Uterus (tissue), 4 donors: ENCODE measurements at places on chromosomes 5 and 9. TPM values are rescaled to one million over a fixed set of nuclear protein-coding genes. Genes with fewer than 3 reads are reported as not detected.

DNA sequence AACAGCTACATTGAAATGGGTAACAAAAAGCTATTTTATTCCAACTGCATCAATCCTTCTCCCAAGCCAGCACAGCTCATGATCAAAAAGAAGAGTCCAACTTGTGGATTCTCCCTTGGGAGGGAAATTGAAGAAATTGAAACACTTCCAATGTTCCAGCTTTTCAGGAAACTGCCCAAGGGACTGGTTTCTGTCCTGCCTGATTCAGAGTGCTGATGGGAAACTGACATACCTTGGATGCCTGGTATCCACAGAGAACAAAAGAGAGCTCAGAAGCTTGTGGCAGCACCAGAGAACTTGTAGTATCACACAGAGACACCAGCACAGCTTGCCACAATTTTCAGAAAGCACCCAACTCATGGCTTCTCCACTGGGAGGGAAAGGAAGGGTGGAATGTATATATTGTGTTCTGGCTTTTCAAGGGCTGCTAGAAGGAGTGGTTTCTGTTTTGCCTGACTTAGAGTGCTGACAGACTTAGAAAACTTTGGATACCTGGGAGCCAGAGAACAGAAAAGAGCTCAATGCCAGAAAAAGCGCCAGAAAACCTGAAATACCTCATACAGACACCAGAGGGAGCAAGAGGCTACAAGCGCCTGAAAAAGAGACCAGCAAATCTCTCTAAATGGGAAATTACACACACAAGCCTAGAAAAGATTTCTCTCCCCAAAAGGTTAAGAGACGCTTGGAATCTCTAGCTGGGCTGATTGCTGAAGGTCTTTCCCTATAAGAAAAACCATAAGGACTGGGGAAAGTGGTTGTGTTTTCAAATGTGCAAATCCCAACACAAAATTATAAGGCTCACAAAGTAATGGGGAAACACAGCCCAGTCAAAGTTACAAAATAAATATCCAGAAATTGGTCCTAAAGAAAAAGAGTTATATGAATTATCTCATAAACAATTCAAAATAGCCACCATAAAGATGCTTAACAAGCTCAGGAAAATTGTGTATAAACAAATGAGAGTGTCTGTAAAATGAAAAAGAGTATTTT, 178.8 kb downstream of the SPOCK1 start:
- DNase-seq, result peak; percentile 19

DNA sequence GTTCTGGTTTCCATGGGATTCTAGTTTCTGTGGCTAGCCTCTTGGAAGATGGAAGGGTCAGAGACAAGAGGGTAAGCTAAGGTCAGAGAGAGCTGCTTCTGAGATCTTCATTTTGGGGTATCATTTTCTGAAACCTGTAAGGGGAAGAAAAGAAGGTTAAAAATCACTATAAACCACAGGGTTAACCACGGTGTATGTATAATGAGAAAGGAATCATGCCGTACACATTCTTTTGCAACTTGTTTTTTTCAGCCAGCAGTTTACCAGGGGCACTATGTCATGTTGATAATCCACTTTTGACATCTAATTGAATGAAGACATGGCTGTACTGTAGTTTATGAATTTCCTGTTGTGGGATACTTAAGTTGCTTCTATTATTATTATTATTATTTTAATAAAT, 164.4 kb downstream of the FOCAD start:
- no peak for DNase-seq

- DNase-seq, result no peak
Observed at GRCh38 chr5:90930756-90931431, 372.3 kb downstream of the ADGRV1 start.

- DNase-seq, result no peak
Observed at GRCh38 chr5:80225934-80226326, 29.9 kb downstream of the SERINC5 start.

PLEKHG4B gene
- not detected for total RNA-seq

SLC46A2 gene
- total RNA-seq, result not detected

GRCh38 chr5:114327474-114327873, 34.4 kb upstream of the KCNN2 start:
- no peak for DNase-seq
